ENCODE measurements at places on chromosomes 4 and X.

- DNase-seq, result no peak
Measured at GRCh38 chrX:134607523-134607922, 50.7 kb downstream of the PLAC1 start.

DNA sequence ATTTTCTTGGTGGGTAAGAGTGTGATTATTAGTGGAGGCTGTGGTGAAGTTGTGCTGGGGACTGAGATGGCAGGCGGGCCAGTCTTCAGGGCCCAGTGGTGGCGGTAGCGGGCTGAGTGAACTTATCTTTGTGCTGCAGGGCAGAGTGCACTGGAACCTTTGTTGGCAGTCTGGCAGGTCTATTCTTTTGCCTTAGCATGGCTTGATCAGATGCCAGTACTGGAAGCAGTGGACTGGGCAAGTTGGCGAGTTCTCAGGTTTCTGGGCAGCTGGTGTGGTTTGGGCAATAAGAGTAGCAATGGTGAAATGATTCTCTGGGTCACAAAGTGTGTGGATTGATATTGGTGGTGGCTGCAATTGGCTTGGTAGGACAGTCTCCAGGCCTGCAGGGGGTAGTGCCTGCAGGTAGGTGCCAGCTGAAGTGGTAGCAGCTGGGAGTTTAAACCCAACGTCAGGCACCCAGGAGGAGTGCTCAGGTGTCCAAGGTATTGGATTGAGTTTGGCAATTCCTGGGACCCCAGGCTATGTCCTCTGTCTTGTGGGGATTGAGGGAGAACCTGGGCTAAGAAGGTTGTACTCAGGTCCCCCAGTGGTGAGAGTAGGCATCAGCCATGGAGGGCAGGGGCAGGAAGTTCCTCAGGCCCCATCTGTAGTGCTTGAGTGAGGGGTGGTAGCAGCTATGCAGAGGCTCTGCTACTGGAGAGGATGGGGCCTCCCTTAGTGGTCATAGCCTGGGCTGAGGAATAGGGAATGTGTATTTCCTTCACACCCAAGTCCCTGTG is 34.9 kb upstream of the SLC25A14 start:
- no peak for DNase-seq

DNA sequence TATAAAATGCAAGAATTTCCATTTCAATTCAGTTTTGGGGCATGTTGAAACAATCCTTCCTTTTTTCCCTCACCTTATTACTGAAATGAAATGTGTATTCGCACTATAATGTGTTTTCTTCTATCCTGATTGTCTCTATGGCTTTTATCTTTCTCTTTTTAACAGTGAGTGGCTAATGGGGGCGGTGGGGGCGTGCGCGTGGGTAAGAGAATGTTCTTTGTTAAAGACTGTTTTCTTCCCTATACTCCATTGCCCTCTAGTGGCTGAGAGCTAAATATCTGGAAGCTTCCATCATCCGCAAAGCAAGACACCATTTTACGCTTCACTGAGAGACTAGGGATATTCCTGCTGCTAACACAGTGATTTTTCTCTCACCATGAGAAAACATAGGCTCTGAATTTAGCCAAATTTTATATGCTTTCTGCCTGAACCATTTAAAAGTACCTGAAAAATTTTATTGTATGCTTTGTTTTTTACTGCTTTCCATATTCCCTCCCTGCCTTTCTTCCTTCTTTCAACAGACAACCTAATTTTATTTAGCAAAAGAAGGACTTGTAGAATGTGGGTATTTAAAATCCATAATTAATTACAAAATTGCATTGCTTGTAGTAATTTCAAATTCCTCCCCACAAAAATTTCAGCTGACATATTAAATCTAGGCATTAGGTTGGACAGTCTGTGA is 194.0 kb downstream of the GASK1B start:
- no peak for DNase-seq

GRCh38 chr4:152976212-152976761 is 40.2 kb downstream of the FHDC1 start:
- DNase-seq, result no peak

GRCh38 chr4:20017070-20017776 is 234.5 kb upstream of the SLIT2 start:
- no peak for DNase-seq

GRCh38 chr4:122100508-122100907 is 51.6 kb upstream of the BLTP1 start:
- no peak for DNase-seq

Measured in activated T-cell treated with anti-CD3 and anti-CD28 coated beads, Interleukin-2, amount 50 U/mL, for 1 hour (primary cell).